ENCODE measurements at places on chromosomes 4 and X.

- peak; percentile 19 for DNase-seq
Observed at GRCh38 chr4:88144866-88145300, 13.6 kb downstream of the ABCG2 start.

- no peak for DNase-seq
Observed at GRCh38 chrX:150269605-150270254, 93.4 kb upstream of the MAMLD1 start.

DNA sequence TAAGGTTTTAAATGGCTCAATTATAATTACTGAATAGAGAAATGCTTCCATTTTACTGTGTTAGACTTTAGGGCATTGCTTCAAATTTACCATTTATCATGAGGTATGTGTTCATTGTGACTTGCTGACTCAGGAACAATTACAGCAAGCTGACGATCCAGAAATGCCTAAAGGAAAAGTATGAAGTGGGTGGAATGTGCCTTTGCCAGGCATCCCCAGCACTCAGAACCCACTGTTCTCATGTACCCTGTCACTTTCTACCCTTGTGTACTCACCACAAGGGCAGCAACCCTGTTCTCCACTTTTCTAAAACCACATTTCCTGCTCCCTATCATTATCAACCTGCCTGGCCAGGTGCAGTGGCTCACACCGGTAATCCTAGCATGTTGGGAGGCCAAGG lies 41.5 kb downstream of the QRFPR start:
- no peak for DNase-seq

DNA sequence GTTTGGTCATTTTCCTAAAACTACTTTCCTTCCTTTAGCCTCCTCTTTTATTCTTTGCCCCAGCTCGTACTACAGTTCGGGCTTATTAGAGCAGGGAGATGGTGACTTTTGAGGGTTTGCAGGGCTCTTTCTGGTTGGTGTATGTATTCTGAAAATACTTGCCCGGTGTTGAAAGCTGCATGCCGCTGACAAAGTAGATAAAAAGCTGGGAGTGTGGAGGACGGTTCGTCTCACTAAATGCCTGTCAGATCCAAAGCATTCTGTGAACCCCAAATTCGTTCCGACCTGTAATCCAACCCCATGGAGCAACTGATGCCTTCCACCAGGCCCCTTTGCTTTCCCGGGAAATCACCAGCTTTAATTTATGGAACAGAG lies 19.2 kb downstream of the TRIM2 start:
- peak; percentile 28 for DNase-seq

- peak; percentile 87 for DNase-seq
Observed at GRCh38 chrX:116232833-116233232, 62.3 kb downstream of the AGTR2 start.

DNA sequence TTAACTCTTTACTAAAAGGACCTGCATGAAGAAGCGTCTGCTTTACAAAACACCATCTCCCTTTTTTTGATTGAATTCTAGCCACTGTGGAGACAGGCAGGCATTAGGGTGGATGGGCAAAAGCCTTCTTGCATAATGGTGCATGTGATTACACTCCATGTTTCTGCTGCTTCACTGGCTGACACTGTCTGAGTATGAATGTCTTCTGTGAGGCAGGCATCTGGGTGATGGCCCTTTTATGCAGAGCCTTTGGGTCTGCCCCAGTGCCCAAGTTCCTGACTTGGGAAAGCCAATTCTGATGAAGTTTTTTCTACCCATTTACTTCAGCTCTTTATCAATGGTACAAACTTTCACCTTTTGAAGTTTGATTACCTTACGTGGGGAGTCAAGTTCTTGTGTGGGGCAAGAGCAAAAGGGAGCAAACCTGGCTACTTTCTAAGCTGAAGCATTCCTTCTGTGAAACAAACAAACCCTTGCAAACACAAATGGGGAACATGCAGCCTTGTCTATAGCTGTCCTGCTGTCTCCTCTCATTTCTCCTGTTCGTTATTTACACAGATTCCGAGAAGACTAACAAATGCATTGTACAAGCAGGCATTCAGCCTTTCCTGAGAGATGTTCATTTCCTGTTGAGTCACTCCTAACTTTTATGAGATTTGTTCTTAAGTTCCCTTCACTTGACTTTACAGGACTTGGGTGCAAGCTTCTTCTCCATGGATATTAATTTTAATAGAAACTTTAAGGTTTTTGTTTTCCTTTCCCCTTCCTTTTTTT lies 301.9 kb downstream of the TLL1 start:
- DNase-seq, result peak; percentile 66

DNA sequence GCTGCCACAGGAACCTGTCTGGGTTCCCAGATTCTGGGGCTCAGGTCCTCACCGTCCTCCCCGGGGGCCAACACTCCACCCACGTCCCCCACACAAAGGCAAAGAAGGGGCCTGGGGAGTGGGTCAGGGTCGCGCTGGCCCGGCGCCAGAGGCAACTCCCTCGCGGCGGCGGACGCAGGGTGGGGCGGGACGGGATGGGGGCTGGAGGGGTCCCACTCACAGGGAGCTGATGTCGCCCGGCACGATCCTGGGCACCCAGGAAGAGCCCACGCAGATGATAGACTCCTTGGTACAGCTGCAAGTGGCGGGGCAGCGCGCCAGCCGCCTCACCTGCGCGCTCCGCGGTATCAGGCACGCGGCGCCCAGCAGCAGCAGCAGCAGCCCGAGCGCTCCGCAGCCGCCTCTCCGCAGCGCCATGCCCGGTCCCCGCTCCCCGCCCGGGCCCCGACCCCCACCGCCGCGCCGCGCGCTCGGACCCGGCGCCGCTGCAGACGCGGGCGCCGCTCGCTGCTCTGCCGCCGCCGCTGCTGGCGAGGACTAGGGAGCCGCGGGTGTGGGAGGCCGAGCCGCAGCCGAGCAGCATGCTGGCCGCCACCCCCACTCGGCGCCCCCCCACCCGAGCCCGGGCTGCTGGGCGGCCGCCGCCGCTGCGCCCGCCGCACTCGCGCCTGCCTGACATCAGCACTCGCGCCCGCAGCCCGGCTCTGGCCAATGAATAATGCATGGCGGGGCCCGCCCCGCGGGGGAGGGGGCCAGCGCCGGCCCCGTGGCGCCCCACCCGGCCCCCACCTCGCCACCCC lies at the start of gene LGI2:
TSS of gene LGI2 (minus strand) at position 670 of the 800 bp plus-strand sequence. CDS start at position 417, 253 bp downstream.
- DNase-seq, result no peak

DNA sequence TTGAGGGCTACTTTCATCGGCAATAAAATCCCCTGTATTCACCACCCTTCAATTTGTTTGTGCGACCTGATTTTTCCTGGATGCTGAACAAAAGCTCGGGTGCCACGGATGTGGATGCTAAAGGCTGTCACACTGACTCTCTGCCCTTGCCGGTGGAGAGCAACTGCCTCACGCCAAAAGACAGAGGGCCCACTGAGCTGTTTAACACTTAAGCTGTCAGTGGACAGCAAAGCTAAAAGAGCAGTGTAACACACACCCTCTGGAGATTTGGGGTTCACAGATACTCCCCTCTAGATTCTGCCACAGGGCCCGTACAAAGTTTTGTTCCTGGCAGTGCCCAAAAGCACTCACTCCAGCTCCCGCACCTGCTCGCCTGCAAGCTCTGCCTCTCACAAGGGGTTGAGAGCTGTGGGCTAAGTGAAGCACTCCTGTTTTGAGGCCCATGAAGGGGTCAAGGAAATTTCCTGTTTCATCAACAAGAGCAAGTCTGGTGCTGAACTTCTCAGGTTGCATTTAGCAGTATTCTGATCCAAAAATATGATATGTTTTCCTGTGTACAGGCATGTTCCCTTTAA lies 1571.9 kb downstream of the ADGRL3 start:
- no peak for DNase-seq

- no peak for DNase-seq
Observed at GRCh38 chr4:125828346-125828745, 513.6 kb downstream of the FAT4 start.

GRCh38 chrX:79336869-79337815 lies 30.0 kb downstream of the ITM2A start:
- no peak for DNase-seq

DNA sequence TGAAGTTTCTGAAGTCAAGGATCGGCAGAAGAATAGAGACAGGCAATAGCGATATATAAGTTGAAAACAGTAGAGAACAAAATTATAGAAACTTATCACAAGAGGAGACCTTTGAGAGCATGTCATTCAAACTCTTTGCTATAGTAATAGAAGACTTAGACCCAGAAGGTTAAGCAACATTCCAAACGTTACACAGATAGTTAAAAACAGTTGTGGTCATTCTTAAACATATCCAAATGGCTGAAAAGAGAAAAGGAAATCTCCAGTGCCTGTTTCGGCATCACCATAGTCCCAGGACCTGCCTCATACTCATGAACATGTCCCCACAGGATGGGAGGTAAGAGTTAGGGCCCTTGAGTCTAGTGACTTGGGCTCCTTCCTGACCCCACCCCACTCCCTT lies 258.1 kb upstream of the NOCT start:
- no peak for DNase-seq

DNA sequence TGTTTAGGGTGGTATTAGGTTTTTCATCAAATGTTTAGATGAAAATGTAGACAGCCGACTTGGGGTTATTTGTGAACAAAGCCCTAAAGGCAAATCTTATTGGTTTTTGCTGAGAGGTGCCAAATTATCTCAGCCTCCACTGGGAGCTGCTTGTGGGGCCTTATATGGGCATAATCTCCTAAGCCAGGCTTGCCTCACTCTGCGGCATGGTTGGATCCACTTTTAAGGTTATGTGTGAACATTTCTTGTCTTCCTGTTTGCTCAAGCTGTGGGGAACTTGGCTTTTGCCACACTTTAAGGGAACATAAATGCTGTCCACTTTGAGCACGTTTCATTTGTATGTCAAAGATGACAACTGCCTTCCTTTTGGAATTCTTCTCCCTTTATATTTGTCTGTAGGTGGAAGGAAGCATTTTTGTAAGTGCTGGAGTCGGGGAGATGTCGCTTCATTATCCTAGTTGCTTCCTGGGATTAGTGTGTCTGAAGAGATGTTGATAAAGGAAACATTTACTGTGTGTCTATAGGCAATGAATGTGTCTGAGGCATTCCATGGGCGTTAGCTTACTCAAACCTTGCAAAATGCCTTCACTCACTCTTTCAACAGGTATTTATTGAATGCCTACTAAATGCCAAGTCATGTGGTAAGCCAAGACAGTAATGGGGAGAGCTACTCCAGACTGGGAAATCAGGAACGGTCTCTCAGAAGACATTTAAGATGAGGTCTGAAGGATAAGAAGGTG lies 78.3 kb downstream of the SLC9A6 start:
- no peak for DNase-seq

GRCh38 chrX:2828344-2828958 lies at the start of gene GYG2:
Gene GYG2, plus strand, starts transcription at chrX:2828930. Its CDS starts 1,259 bp downstream, at chrX:2830189.
- DNase-seq, result peak; percentile 2

DNA sequence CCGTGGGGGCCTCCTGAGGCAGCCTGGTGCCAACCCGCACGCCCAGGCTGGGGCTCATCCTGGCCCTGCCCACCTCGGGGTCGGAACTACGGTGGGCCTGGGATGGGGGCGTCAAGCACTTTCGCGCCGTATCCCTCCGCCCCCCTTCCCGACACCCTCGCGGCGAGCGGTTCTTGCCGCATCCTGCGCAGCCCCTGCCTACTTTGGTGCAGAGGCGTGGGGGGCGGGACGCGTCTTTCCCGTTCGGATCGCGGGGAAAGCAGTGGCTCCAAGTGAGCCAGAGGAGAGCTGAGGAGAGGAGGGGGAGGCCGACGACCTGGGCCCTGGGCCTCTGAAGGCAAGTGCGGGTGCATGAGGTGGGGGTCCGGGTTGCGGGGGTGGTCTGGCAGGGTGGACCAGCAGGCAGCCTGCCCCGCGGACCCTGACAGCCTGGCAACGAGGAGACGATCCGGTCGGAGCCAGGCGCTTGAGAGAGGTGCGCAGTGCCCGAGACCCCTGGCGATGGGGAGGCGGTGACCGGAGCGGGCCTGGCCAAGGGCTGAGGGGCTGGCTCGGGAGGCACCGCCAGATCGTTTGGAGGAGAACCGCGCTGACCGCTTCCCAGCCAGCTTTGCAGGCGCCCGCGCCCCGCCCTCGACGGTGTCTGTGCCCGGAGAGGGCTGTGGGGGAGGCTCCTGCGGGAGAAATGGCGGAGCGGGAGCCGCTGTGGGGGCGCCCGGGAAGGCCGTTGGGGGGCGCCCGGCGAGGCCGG lies at the start of gene GPRASP2:
TSS of gene GPRASP2 (plus strand) at position 233 of the 751 bp plus-strand sequence. CDS start 2,422 bp downstream, outside the sequence.
- peak; percentile 49 for DNase-seq

GRCh38 chrX:71109051-71109450 lies 2.3 kb downstream of the IL2RG start:
- no peak for DNase-seq

DNA sequence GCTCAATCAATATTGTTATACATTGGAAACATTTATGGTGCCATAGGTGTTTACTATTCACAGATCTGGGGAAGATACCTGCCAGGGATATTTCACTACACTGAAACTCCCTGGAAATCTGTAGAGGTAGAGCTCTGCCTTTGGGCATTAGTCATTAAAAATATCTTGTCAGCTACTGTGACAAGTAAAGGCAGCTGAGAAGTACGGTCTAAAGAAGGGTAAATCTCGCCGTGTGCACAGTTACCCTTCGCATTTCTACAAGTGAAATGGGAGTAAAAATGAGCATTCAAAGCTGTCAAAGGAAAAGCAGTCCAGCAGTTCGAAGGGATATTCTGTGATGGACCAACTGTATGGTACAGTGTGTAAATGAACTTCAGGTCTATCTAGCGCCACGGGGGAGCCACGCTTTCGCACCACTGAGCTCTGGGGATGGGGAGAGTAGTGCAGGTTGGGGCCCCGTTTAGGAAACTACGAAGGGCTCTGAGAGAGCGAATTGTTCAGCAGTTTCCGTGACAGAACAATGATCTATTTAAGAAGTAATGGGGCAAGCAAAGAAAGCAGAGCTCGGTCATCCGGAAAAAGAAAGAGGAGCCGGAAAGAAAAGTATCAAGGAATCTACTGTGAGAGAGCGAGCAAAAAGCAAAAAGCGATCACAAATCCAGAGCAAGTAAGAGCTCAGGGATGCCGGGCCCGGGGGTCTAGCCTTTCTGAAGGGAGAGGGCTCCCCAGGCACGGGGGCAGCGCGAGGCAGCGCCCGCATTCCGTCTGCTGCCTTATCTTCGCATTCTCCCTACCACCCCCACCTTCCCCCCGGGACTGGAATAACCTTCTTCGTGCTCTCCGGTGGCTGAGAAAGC lies 646 bp downstream of the TIGD4 start:
- peak; percentile 43 for DNase-seq

GRCh38 chrX:141969706-141970105 lies 66.0 kb downstream of the MAGEC1 start:
- DNase-seq, result no peak

- DNase-seq, result no peak
Observed at GRCh38 chr4:111499291-111499690, 646.0 kb upstream of the FAM241A start.

All from ELR (cell line).